ENCODE measurements at places on chromosomes 6 and 20.

- no peak for DNase-seq
Observed at GRCh38 chr6:44556046-44556445, 168.5 kb downstream of the CDC5L start.

GRCh38 chr20:53001498-53002301 lies 29.5 kb downstream of the TSHZ2 start:
- no peak for DNase-seq

DNA sequence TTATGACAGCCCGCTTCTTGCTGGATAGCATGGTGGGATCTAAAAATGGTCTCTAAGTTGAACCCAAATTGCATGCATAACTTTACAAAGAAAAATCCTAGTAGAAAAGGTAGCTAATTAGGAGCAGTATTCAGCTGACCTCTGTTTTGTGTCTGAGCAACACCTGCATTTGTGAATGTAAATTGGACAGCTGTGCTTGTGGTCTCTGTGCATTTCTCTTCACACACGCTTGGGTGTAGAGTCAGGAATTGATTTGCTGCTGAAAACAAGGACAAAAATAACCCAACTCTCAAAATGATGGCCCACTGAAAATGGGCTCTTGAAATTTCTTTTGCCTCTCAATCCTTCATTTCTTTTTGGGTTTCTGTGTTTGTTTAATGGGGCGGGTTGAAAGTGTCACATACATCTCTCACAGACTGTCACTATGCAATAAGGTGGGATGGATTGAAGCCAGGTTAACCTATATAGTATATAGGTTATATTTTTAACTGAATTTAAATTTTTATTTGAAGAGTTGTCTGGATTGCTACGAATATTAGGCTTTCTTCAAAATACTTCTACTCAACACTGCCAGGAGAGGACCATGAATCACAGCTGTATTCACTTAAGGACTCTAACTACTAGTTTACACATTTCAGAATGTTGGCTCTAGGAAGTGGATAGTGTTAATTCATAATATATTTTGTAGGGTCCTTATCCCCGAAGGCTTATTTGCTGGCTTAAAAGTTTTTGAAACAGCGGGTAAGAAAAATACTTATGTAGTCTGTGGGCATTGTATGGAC lies 46.5 kb downstream of the SOBP start:
- DNase-seq = no peak

DNA sequence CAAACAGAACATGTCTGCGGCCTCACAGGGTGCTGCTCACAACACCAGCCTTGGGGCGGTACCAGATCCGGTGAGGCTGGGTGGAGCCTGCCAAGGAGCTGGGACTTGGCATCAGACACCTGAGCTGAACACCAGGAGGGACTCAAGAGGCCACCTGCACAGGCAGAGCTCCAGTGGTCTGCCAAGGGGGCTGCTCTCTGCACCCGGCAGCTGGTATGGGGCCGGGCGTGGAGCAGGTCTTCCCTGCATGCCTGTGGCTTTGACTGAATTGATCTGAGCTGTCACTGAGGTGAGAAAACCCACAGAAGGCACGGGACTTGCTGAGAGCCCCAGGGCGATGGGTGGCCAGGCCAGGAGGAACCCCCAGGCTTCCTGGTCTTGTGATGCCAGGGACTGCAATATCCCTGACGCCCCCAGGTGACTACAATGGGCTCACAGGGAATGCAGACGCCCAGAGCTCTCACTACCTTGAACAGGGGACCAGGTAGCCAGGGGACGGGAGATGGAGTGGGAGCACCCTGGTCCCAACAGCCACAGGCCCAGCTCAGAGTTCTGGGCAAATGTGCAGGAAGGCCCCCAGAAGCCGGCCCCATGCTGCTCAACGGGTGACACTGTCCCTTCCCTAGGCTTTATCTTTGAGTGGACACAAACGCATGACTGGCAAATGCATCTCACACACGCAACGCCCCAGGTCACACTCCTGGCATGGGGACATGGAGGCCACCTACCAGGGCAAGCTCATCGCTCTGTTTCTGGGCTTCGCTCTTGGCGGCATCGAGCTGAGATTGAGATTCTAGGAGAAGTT lies 48.2 kb downstream of the DSTN start:
- DNase-seq = no peak

DNA sequence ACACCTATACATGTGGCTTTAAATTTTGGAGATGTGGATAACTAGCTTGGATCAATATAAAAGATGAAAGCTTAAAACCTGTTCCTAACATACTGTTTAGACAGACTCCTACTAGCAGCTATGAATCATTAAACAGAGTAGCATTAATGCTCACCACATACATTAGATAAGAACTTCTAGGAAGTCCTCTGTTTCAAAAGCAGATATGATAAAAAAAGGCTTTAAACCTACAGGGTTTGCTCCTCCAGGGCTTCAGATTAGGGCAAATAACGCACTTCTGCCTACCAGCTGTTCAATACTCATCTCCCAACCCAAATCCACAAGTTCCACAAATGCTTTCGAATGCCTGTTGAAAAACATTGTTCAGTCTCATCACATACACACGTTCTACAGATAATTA lies 1.5 kb downstream of the REPS1 start:
- DNase-seq = no peak

GRCh38 chr6:52547647-52548352 lies 29.1 kb downstream of the TRAM2 start:
- no peak for DNase-seq

DNA sequence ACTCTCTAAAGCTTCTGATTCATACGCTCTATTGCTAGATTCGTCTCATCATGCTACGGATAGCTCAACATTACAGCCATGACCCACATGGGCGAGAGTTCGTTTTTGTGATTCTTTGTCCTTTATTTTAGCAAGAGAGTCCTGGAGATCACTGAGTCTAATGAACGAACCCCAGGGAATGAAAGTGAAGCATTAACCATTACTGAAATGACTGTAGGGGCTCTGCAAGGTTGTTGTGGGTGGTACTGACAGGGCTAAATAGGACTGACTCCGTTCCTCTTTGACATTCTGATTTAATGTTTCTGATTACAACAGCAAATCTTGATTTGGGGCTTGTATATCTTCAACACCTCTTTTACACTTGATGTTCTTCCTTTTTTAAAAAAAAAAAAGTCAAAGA lies 13.7 kb upstream of the RTF2 start:
- no peak for DNase-seq

GRCh38 chr6:50848989-50849795 lies 30.5 kb downstream of the TFAP2B start:
- no peak for DNase-seq

DNA sequence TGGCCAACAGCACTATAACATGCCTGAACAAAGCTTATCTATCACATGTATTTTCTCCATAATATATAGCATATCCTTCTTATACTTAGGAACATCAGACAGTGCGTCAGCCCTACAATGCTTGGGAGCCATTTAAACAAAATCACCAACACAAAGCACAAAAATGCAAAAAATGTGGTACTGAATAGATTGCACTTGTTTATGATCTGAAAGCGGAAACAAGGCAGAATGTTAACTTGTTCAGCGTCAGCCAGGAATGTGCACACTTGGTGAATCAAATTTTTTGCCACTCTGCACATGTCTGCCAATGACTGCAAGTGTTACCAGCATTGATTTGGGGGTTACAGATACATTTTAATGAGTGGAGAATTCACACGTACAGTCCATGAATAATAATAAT lies 14.8 kb downstream of the SLC35A1 start:
- no peak for DNase-seq

- DNase-seq = no peak
Observed at GRCh38 chr6:113934101-113934500, 36.8 kb downstream of the HDAC2 start.

DNA sequence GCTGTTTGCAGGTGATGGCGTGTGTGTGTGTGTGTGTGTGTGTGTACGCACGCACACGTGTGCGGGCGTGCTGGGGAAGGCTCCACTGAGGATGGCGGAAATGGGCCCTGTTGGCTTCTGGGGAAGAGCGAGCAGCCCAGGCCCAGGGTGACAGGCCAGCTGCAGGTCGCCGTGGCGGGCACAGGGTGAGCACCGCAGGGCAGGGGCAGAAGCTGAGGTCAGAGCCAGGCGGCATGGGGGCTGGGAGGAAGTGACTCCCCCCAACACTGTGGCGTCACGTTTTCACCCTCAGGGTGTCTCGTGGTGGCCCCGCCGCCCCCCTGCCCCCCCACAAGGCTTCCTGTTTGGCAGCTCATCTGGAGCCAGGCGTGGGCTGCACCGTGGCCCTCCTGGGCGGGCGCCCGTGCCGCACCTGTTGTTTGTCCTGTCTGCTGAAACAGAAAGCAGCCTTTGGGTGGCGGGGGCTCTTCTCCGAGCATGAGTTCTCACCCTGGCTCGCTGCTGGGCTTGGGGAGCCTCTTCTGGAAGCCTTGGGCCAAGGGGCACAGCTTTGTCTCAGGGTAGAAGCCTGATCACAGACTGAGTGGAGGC lies 7.1 kb downstream of the RBM38 start:
- peak; percentile 74 for DNase-seq

DNA sequence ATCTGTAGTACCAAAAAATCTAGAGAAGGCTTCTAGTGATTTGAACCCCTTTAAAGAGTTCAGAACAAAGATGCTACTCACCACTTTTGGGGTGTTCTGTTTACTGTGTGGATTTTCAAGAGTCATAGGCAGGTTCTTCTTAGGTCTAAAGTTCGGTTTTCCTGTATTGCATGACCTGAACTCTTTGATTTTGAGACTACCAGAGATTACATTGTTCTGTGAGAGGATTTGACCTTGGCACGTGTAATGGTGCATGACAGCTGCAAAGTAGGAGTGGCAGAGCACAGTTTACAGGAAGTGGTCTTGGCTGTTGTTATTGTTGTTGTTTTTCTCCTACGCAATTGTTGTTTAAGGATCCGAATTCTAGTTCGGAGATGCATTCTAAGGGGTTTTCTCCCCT lies 592.7 kb downstream of the EPHA7 start:
- DNase-seq = no peak

GRCh38 chr6:32396028-32396427 lies 11.0 kb downstream of the BTNL2 start:
- no peak for DNase-seq

DNA sequence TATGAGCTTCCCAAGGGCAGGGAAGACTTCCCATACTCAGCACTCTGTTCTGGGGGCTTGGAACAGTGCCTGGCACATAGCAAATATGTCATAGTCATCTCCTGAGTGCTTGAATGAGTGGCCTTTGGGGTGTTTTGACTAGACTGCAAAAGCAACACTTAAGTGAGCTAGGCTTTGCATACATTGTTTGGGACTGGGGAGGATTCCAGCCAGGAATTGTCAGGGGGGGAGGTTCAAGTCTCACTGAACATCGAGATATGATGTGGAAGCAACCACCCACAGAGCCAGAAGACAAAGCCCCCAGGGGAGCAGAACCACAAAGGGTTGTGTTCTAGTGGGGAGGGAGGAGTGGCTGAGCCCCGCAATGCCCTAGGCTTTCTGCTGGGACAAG lies 98.4 kb downstream of the SYCP2 start:
- no peak for DNase-seq

- DNase-seq = no peak
Observed at GRCh38 chr6:44614396-44614795, 226.9 kb downstream of the CDC5L start.

DNA sequence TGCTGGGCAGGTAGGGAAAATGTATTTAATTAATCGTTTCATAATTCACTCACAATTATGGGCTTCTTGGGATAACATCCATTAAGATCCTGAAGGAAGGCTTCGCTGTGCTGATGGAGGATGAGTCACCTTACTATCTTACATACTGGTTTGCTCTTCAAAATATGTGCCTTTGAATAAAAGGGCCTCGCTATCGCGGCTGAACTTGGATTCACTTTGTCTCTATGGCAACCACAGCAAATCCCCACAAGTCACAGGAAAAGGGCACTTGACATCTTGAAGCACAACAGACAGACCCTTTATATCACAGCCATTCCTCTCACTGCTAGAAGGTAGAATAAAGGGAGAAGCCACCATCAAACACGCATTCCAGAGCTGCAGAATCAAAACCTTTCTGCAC lies 141.3 kb upstream of the MYLIP start:
- DNase-seq = no peak

DNA sequence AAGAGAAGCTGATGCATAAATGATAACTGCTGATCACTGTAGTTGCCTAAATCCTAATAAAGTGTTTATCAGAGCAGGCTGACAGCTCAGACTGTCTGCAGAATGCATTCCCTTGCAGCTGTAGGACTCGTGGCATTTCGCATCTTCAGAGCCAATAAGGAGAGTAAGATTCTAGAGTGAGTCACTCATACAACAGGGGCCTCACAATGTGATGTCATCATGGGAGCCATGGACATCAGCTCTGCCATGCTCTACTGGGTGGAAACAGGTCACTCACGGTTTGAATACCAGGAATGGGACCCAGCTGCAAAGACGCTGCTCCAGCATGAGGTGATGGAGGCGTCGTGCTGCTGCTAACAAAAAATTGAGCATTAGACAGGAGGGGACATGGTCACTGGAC lies 7.4 kb downstream of the FAM209B start:
- no peak for DNase-seq

DNA sequence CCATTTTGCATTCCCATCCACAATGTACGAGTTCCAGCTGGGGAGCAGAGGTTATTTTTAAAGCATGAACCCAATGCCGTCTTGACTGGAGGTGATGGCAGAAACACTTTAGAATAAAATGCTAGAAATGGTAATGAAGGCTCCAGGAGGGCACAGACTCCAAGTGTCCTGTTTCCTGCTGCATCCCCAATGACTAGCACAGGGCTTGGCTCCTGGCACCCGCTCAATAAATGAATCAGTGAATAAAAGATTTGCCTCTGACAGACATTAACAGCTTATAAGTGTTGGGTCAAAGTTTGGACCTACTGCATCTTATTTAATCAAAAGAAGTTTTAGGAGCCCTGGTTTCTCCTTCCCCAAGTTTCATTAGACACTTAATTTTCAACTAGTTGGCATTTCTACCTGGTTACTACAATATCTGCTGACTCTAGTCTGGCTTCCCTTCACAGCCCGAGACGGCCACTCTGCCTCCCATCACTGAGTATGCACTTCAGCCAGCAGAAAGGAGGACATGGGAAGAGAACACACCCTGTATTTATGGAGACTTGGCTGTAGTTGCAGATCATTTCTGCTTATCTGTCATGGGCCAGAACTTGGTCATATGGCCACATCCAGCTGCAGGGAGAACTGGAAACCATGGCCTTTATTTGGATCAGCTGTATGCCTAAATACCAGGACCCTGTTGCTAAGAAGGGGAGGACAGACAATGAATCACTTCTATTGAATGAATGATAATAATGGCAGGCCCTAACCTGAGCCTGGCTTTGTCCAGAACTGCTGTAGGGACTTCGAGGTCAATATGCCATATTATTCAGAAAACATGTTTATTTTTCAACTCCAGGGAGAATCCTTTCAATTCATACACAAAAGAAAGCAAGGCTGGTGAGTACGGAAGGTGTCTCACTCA lies 63.1 kb downstream of the TTI1 start:
- DNase-seq = no peak

- no peak for DNase-seq
Observed at GRCh38 chr6:122696853-122697252, 82.7 kb upstream of the FABP7 start.

- no peak for DNase-seq
Observed at GRCh38 chr20:37137547-37137946, 41.6 kb upstream of the RPN2 start.

- DNase-seq = no peak
Observed at GRCh38 chr6:35096129-35096862, 44.8 kb downstream of the TCP11 start.

GRCh38 chr6:16700202-16700915 lies 60.9 kb downstream of the ATXN1 start:
- no peak for DNase-seq
